ENCODE measurements at places on chromosomes 1 and 21.

DNA sequence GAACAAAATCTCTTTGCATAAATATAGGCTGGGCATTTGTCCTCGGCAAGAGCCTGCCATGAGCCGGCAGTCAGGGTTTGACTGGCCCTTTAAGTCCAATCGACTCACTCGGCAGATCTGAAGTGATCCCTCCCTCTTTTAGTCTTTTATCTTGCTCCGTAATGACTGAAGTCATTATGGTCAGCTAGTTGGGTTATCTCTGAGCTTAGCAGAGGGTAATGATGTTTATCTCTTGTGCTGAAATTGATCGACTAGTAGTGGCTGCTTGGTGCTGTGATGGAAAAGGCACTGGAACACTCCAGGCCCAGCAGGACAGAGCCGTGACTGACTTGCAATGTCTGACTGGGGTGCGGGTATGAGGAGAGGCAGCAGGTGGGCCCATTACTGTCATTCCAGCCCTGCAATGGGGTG is 468 bp upstream of the ABCA4 start:
- no peak for DNase-seq

- DNase-seq: no peak
Measured at GRCh38 chr1:225754940-225755641, 22.5 kb upstream of the SRP9 start.

GRCh38 chr21:34965200-34966174 is 83.6 kb downstream of the RUNX1 start:
- DNase-seq: peak; percentile 32

DNA sequence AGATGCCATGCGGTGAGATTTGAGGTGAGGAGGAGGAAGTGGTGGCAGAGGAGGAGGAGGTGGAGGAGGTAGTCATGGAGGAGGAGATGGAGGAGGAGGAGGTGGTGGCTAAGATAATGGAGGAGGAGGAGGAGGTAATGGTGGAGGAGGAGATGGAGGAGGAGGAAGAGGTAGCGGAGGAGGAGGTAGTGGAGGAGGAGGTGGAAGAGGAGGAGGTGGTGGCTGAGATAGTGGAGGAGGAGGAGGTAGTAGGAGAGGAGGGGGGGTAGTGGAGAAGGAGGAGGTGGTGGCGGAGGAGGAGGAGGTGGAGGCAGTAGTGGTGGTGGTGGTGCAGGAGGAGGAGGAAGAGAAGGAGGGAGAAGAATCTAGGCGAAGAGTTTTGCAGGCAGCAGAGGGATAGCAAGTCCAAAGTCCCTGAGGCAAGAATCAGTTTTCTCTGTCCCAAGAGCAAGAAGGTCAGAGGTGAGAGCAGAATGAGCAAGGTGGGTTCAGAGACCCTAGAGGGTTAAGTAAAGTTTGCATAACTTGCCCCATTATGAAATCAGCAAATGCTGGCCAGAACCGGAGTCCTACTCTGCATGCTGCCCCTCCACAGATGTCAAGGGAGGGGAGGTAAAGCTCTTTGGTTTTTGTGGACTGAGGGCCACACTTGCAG is 38.9 kb upstream of the GNPAT start:
- no peak for DNase-seq

- DNase-seq: no peak
Measured at GRCh38 chr21:42304556-42305454, 10.4 kb downstream of the TFF3 start.

- DNase-seq: peak; percentile 48
Measured at GRCh38 chr1:153353226-153353947, 4.3 kb upstream of the S100A9 start.

DNA sequence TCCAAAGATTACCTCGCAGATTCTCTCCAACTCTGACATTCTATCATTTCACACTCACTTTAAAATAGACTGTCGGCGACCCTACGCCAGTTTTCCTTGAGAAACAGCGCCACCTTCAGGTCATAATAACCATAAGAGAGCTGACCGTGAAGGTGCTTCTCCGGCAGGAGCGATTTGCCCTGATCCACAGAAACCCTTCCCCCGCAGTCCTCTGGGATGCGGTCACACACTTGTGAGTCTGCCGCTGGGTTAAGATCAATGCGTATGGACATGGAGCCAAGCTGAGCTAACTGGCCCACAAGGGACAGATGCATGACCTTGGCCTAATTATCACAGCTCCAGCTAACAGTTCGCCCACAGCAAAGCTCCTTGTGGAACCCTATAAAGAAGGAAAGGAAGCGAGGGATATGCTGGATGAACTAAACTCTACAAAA is 32.8 kb upstream of the IFNAR2 start:
- DNase-seq: peak; percentile 53

DNA sequence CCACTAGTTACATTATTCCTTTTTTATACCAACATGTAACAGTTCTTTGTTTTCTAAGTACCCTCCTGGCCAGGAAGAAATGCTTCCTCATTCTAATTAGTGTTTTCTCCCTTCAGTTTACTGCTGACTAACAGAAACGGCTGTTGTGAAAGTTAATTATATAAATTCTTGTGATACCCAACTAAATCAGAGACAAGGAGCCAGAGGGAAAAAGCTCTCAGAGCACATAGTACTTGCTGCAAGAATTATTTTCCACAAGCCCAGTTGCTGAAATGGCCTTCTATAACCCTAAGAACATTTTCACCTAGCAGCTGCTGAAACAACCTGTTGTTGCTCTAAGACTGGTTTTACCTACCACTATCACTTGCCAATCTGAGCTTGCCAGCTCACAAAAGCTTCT is 82.4 kb downstream of the FAF1 start:
- DNase-seq: no peak

DNA sequence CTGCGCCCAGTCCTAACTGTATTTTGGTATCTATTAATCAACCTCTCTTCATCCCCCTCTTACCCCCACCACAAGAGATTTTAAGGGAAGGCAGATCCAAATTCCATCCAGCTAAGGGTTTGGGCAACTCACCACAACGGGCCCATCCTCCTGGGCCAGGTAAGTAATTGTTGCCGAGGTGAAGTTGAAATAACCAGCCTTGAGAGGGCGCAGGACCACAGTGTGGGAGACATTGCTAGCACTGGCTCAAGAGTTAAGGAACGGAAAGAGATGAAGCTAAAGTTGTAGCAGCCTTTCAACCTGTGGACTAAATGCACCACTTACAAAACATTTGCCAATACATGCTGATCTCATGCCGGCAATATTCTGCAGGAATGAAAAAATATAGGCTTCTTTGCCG is 5.9 kb downstream of the SSR2 start:
- DNase-seq: no peak

- no peak for DNase-seq
Measured at GRCh38 chr1:157512036-157512969, 40.0 kb downstream of the FCRL5 start.

DNA sequence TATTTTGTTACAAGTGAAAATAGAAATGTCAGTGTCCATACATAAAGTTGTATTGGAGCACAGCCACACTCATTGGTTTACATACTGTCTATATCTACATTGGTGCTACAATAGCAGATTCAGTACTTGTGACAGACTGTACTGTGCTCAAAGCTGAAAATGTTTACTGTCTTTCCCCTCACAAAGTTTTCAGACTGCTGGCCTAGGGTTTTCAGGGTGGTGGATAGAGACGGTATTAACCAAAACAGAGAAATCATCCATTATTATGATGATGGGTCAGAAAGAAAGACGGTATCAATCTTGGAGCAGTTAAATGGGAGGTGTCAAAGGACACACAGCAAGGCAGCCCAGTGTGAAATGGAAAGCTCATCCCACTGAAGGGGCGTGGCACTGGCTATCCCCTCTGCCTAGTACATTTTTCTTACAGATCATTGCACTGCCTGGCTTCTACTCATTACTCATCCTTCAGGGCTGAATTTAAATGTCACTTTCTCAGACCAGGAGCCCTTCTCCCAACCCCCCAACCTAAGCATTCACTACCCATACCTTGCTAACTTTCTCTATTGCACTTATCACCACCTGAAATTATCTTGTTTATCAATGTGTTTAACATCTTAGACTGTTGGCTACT is 10.2 kb downstream of the JAK1 start:
- DNase-seq: no peak

GRCh38 chr1:71463144-71463543 is 382.3 kb upstream of the ZRANB2 start:
- no peak for DNase-seq

DNA sequence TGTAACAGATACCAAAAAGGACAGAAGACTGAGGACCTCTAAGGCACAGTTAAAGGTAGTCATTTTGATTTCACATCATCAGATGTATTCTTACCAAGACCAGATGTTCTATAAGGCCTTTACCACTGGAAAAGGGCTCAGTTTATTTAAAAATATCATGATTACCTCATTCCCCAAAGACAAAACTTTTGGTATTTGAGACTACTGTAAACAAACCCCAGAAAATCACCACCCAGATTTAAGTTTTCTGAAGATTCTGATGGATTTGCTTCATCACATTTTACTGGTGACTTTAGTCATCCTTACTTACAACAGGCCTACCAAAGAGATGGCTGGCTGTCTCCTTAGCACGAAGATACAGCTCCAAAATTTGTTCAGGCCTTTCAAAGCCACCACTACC is 8.3 kb downstream of the ENAH start:
- no peak for DNase-seq

DNA sequence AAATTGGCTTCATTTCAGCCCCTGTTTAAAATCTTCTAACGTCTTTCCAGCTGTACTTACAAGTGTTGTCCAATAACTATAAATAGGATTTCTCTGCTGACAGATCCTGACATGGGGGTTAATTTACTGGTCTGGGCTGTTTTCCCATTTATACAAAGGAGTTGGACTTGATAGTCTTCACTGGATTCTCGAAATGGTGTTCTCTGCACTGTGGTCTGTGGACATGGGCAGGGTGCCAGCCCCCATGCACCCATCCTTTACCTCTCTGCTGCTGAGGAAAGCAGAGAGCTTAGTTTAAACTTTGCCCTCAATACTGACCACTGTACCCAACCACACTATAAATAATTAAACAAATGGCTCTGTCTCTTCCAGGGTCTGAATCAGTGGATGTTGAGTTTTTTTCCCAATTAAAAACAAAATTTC is 5.2 kb downstream of the DIO1 start:
- DNase-seq: no peak

GRCh38 chr1:162857850-162858249 is 3.1 kb downstream of the CCDC190 start:
- DNase-seq: no peak

DNA sequence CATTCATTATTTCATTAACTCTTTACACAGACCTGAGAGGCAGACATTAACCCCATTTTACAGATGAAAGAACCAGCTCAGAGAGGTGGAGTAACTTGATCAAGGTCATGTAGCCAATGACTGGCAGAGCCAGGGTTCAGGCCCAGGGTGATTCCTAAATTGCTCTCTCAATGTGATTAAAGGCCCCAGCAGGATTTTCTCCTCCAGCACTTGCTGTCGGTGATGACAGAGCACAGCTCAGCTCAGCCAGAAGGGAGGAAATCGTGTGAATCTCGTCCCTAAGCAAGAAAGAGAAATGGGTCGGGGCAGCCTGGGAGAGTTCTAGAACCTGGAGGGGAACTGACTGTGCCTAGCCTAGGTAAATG is 19.5 kb upstream of the RNF19B start:
- DNase-seq: no peak

DNA sequence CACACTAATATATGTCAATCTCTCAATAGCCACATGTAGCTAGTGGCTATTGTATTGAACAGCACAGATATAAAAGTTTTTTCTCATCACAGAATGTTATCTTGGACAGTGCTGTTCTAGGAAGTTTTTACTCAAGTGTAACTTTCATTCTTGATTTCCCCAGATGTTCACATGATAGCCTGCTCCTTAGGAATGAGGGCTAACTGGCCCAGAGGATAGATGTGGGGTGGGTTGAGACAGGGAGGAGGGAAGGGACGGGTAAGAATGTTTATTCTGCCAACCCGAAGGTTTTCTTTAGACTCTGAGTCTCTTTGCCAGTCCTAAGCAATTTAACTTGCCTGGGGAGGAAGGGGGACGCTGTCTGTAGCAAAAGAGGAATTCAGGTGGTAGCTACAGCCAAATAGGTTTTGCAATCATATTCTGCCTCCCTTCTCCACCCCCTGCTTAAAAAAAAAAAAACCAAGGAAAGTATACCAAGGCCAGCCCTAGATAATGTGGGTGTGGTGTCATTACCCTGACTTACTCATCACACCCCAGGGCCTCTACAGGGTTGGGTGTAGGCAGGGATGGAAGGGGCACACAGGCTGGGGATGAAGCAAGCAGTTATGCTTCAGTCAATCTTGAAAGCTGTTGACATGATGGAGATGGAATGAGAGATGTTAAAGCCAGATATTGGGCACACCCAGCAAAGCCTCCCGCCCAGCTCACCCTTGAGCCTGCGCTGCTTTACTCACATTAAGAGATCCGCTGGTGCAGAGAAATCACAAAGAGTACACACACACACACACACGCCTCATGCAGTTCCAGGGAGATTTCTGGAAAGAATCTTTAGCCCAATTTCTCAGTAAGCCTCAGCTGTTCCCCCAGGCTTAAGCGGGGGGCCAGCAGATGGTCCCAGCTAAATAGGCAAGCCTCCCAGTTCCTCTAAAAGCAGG is 59.9 kb downstream of the PLXNA2 start:
- DNase-seq: peak; percentile 94

GRCh38 chr1:155071701-155072100 is 6.9 kb upstream of the EFNA3 start:
- DNase-seq: no peak

- no peak for DNase-seq
Measured at GRCh38 chr21:19553919-19554615, 1150.5 kb upstream of the TMPRSS15 start.

DNA sequence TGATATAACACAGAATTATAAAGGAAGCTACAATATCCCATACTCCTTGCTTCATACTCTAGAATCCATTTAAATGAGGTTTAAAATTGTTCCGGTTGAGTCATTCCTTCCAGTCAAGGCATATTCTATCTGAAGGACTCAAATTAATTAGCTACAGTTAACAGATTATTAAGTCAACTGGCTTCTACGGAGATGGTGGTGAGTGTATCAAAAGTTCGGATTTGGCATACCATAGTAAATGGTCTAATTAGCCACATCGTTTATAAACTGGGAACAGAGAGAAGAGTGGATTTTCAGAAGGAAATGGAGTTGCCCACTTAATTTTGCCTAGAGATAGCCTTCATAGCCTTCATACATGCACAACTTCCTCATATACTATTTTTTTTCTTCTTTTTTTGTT is 1095.3 kb downstream of the TTLL7 start:
- no peak for DNase-seq

- no peak for DNase-seq
Measured at GRCh38 chr1:31522556-31522845, 53.8 kb upstream of the TINAGL1 start.

DNA sequence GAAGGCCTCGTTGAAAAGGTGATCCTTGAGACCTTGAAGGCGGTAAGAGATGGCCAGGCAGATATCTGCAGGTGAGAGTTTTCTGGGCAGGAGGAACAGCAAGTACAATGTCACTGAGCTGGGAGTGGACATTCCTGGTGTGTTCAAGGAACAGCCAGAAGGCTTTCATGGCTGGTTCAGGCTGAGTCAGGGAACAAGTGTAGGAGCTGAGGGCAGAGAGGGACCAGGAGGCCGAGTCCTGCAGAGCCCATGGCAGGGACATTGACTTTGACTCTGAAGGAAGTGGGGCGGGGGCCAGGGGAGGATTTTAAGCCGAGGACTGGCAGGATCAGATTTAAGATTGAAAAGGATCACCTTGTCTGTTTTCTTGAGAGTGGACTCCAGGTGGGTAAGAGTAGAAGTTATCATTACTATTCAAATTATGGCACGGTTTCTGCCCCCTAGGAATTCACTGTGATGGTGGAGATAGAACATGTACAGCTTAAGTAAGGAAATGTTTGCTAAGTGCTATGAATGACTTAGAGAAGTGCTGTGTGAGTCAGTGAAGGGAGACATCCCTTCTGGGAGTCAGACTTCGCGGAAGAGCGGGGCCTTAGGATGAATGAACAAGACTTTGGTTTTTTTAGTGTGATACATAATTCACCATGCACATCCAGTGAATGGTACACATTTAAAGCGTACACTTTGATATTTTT is 202.3 kb downstream of the KIF26B start:
- DNase-seq: no peak

Data from HTR-8/SVneo (cell line).